ENCODE measurements at places on chromosomes 6 and 20.

DNA sequence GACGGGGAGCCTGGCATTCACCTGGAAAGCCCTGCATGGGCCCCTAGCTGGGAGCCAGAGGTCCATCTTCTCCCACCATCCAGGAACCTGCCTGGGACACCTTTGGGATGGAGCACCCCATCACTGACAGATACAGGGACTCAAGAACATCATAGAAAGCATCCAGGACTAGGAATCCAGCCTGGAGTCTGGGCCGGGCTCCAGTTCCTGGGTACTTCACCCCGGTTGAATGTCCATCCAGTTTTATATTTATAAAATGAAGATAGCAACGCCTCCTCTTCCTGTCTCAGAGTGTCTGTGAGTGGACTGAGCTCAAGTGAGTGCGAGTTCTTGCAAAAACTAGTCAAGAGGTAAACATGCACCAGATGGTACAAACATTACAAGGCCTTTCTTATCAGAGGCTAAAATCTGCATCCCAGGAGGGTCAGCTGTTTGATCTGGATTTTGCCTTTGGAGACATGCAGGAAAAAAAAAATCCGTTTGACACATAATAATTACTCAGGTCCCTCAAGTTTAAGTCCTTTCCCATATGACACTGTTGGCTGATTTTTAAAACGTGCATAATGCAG is 27.4 kb downstream of the ZC3H12D start:
- peaks cover 25% of the 10 kb centered on the region for H3K36me3 ChIP-seq
- H3K4me1 ChIP-seq: no peaks in the 10 kb centered on the region
- no peak for DNase-seq
- no peak overlapping the region for H3K4me3 ChIP-seq
- H3K27ac ChIP-seq: no peak overlapping the region

DNA sequence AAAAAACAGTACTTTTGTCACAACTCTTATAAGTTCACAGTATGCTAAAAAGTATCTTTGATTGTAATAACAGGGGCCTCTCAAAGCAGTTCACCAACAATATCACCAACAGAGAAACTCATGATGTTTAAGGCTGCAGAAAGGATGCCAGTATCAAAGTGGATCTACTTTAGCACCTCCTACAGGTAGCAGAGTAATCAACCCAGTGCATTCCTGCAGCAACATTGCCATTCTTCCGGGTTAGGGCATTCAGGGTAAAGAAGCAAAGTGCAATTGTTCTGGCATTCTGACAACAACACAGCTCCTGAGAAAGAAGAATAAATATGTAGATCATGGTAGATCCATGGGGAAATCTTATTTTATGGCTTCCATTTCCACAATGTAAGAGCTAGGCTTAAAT is 7.6 kb upstream of the SLC17A4 start:
- H3K27me3 ChIP-seq: no peaks in the 10 kb centered on the region
- DNase-seq: no peak
- H3K4me3 ChIP-seq: no peak overlapping the region
- no peaks in the 10 kb centered on the region for H3K36me3 ChIP-seq
- H3K4me1 ChIP-seq: no peaks in the 10 kb centered on the region
- H3K27ac ChIP-seq: no peak overlapping the region

DNA sequence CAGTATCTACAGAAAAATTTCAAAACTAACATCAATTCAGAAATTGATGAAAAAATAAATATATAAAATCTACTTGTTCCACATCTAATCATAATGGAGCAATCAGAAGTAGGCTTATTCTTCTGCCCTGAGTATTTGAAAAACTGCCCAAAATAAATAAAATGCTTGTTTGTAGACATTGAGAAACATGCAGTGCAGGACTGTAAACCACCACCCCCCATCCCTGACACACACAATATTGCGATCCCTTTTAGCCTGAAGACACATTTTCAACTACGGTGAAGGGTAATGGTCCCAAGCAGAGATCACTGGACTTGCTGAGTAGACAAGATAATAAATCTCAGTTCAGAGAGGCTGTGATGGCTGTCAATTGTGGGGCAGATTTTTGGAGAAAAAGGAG is 261.5 kb downstream of the C6orf118 start:
- H3K36me3 ChIP-seq: no peaks in the 10 kb centered on the region
- no peaks in the 10 kb centered on the region for H3K4me1 ChIP-seq
- DNase-seq: no peak

GRCh38 chr6:37554480-37554819 is 54.8 kb upstream of the CCDC167 start:
- no peak overlapping the region for H3K4me3 ChIP-seq
- no peaks in the 10 kb centered on the region for H3K27me3 ChIP-seq
- H3K36me3 ChIP-seq: no peaks in the 10 kb centered on the region
- peaks cover 5% of the 10 kb centered on the region for H3K4me1 ChIP-seq

- no peak overlapping the region for H3K4me3 ChIP-seq
- DNase-seq: no peak
- H3K36me3 ChIP-seq: no peaks in the 10 kb centered on the region
- H3K27ac ChIP-seq: no peak overlapping the region
- peaks cover 8% of the 10 kb centered on the region for H3K4me1 ChIP-seq
Observed at GRCh38 chr6:129501740-129502660, 208.0 kb downstream of the ARHGAP18 start.

- no peak overlapping the region for H3K27ac ChIP-seq
- H3K27me3 ChIP-seq: no peaks in the 10 kb centered on the region
- no peak overlapping the region for H3K4me3 ChIP-seq
- DNase-seq: no peak
Observed at GRCh38 chr20:3802524-3803239, 6.6 kb downstream of the CDC25B start.
